D721Med (cell line): ENCODE measurements at places on chromosomes 12 and 14.

DNA sequence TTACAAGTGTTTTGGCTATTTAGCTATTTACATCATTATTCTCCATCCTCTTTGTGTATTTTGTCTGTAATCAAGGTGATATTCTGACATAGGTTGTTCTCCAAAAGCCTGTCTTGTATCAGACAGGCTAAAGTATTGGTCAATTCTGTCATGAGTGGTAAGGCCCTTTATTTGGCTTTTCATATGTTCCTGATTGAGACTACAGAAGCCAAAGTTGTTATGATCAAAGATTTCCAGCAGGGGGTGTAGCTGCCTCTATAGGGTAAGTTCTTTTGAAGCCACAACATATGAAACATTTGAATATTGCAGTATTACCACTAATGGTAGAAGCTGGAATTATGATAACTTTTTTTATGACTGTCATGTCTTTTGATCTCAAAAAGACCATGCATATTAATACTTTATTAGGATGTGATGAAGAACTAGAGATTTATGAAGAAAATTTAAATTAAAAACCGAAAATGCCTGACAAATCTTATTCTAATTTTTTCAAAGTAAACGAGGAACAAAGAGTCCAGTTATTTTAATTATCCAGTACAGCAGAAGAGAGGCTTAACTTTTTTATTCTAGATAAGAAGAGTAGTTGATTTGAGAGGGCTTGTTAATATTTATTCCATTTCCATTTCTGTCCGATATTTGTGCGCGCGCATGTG is 3.4 kb upstream of the ARHGAP5 start:
- DNase-seq, result no peak

DNA sequence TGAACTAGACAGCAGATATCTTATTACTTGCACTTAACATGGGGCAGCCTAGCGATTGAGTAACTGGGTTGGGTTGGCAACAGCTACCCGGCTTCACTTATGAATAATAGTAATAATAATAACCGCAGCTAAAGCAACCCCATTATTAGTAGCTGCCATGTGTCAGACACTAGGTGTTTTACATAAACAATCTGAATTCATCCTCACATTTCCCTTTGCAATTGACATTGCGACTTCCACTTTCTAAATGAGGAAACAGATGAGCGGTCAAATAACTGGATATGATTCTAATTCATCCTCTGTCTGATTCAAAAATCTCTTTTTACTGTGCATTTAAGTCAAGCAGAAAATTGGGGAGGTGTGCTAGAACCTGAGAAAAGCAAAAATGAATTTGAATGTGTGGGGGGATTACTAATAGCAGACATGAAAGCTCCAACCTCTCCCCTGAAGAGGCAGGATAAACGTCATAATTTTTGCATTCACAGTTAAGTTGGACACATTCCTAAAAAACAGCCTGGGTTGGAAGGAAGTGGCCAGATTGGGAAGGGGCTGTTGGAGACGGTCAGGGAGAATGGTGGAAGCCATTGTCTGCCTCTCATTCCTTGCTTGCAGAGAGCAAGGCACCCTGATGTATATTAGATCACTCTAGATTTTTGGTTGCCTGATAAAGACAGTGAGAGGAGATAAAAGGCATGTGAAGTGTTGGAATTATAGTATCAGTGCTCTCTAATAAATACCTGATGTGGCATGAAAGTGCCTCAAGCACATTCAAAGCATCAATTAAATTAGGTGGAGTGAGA is 13.1 kb downstream of the EMP1 start:
- no peak for DNase-seq

- no peak for DNase-seq
Observed at GRCh38 chr12:50923361-50924130, 28.8 kb upstream of the HIGD1C start.

DNA sequence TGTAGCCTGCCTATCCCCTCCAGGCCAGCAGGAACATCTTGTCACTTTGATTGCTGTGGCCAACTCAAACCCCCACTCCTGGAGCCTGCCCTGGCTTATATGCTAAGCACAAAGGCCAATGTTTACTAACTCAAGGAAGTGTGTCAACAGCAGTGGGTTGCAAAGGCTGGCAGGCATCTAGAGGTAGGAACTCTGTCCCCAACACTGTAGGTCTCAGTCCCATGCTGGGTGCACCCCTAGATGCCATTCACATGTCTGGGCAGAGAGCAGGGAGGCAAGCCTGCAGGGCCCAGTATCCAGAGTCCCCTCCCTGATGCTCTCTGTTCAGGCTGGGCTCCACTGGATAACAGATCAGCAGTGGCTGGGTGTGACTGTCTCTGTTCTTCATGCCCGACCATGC is 1.6 kb upstream of the HPD start:
- DNase-seq, result no peak

- no peak for DNase-seq
Observed at GRCh38 chr14:61234215-61234916, 46.8 kb downstream of the TMEM30B start.

- no peak for DNase-seq
Observed at GRCh38 chr12:55935738-55936151, 4.8 kb downstream of the DGKA start.

DNA sequence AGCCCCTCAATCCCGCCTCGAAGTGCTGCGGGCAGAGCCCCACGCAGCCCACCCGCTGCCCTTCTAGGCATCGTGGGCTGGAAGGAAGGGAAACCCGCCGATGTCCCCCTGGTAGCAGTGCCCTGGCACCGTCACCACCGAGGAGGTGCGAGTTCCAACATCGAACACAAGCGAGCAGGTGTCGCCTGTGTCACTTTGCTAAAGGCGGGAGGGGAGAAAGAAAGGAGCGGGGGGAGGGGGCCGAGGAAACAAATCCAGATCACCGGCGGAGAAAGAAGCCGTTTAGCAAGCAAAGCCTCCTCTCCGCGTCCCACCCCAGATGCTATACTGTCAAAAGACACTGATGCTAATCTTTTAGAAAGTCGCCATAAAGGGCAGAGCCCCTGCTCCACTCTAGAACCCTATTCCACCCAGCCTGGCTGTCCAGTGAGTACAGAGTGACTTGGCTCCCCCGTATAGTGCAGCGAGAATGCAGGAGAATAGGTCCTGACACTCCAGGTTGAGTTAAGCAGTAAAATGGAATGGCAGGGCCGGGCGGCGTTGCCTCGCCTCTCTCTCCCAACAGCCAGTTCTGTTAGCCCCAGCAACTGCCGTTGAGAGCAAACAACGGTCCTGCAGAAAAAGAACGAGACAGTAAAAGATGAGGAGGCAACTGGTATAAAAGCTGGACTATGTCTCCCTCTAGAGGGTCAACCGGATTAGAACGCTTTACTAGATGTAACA is 67.9 kb upstream of the USP15 start:
- DNase-seq, result peak; percentile 46

GRCh38 chr12:11026118-11026517 is 3.7 kb upstream of the TAS2R19 start:
- no peak for DNase-seq

DNA sequence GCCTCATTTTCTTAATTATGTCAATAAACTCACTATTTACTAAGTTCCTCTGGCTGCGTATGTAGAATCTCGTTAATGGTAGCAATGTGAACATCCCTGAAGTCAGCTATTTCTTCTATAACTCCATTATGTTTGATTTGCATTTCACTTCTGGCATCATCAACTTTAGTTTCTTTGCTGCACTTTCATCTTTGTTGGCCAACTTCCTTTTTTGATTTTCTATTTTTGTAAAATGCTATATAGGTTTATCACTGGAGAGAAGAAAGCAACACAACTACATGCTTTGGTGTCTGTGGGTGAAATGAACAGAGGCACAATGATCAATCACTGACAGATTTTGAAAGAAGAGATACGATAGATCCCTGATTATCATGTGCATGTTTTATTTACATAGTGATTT is 58.5 kb upstream of the ATF7IP start:
- DNase-seq, result no peak

- DNase-seq, result no peak
Observed at GRCh38 chr14:74135426-74135825, 50.7 kb downstream of the LIN52 start.

DNA sequence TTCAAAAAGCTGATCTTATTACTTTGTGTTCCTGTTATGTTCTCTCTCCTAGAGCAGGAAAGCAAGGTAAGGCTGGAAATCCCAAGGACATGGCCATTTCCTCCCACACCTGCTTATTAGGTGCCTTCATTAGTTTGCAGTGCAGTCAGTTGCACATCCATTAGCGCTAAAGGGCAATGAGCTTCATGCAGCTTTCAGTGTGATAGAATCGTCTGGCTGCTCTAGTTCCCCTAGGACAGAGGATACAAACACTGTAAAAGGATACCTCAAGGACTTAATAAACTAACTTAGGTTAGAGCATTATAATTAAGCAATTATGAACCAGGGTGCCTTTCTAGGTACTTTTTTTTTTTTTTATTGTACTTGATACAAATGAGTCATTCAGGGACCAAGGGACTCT is 21.1 kb downstream of the TMEM117 start:
- DNase-seq, result no peak

GRCh38 chr12:109517619-109518018 is 40.2 kb downstream of the UBE3B start:
- DNase-seq, result no peak

- DNase-seq, result peak; percentile 49
Observed at GRCh38 chr12:56987551-56988053, 18.7 kb downstream of the ZBTB39 start.

- no peak for DNase-seq
Observed at GRCh38 chr12:98990648-98991047, 345.6 kb downstream of the APAF1 start.

DNA sequence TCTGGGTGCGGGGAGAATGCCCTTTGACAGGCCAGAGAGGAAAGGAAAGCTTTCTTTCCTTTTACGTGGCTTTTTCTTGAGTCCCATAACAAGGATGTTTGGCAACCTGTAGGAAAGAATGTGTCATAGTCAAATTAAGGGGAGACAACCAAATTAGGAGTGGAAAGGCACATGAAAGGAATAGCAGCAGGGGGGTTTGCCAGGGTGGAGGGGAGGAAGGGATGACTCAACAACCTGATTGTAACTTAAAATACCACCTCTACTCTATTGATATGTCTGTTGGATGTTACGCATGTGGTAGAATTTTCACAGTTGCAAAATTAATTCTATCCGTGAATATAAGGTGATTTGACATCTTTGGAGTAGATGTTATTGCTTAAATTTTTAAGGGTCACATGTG is 28.5 kb upstream of the MYBPC1 start:
- no peak for DNase-seq

DNA sequence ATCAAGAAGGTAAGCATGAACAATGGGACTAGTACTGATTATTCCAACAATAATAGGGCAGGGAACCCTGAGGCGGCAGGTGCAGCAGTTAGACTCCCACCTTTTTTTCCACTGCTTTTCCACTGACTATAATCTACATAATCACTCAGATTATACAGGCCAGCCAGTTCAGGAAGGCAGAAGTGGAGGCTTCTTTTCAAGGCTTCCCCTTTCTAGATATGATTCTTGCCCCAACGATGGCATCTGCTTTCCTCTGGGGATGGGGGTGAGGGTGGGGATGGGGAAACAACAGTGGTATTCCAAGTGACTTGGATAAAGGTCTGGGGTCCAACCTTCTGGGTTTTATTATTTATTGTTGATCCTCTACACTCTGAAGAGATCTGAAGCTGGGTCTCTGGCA is 331 bp downstream of the NCKAP1L start:
- DNase-seq, result no peak

- no peak for DNase-seq
Observed at GRCh38 chr14:22276913-22277816, 311.9 kb downstream of the DAD1 start.

DNA sequence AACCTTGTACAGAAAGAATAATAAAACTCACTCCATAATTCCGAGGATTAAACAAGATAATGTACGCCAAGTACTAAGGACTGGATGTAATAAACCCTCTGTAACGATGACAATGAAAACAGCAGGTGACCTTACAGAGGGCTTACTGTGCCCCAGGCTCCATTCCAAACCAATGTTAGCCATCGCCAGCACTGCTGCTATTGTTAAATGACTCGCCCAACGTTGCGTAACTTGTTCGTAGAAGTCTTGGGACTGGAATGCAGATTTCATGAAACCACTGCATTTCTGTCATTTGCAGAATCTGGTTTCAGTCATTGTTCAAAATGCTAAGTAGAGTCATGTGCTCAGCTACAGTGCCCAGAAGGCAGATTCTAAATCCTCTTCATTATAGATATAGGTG is 728 bp upstream of the STON2 start:
- DNase-seq, result no peak

DNA sequence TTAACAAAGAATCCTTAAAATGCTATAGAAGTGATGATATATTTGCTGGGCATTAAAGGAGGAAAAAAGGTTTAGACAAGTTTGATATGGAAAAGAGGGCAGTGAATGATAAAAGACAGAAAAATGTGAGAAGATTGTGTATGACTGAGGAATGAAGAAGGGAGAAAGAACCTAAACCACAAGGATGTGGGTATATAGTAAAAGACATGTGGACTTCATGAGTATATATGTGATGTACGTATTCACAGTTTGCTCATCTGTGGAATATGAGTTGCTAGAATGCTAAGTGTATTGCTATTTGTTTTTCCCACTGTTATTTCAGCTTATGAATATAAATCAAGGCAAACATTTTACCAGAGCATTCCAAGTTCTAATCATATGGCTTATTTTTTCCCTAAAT is 2.1 kb upstream of the SLC16A7 start:
- DNase-seq, result no peak

GRCh38 chr12:12392413-12392812 is 35.5 kb downstream of the BORCS5 start:
- DNase-seq, result no peak

GRCh38 chr12:9390761-9391160 is 182.6 kb upstream of the PZP start:
- no peak for DNase-seq

DNA sequence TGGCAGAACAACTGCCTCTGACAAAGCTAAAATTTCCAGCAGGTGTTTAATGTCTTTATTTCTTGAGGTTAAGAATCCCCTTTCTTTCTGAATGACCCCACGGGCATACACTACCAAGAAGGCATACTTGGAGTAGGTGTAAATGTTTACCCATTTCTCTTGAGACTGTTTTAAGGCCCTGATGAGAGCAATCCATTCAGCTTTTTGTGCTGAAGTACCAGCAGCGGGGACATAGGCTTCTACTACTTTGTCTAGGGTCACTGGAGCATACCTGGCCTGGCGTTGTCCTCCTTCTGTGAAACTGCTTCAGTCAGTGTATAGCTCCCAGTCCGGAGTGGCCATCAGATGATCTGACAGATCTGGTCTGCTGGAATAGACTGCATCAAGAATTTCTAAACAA is 22.7 kb downstream of the ANG start:
- DNase-seq, result no peak

- DNase-seq, result no peak
Observed at GRCh38 chr12:128570191-128571065, 253.3 kb downstream of the SLC15A4 start.

GRCh38 chr12:116968986-116969385 is 58.2 kb downstream of the FBXW8 start:
- no peak for DNase-seq
